ENCODE measurements at places on chromosomes 5 and 9.

GRCh38 chr5:168585119-168585856 is 6.1 kb upstream of the PANK3 start:
- no peak for DNase-seq

DNA sequence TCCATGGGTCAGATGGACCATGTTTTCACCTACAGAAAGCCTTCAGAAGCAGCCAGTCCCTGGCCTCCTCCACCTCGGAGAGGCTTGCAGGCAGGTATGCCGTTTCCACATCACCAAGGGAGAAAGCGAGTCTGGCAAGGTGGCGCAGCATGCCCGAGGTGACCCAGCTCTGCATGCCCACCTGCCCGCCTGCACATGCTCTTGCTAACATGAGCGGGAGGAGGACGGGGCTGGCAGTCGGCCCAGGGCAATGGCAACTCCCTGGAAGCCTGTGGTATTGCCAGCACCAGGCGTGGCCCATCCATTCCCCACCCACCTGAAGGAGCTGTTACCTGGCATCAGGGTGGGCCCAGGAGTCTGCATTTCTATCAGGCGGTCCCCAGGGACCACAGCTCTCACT is 3.3 kb upstream of the NINJ1 start:
- no peak for DNase-seq

DNA sequence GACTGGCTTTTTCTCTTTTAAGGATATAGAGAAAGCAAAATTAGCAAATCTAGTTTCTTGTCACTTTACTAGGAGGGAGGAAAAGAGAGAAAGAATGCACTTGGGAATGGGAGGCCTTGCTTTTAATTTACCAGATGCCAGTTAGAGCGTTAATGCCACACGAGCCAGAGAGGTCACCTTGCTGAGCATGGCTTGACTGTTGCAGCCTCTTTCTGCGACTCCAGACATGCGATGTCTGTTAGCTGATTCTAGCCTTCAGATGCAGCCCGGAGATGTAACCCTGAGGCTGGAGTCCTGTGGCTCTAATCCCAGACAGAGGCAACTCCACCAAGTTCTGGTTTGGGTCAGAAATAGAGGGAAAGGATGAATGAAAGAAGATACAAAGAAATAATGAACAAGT is 152.5 kb downstream of the TRIO start:
- no peak for DNase-seq

GRCh38 chr5:16082053-16082452 is 97.5 kb downstream of the MARCHF11 start:
- no peak for DNase-seq

GRCh38 chr5:127746756-127747155 is 43.6 kb downstream of the CCDC192 start:
- DNase-seq = no peak

DNA sequence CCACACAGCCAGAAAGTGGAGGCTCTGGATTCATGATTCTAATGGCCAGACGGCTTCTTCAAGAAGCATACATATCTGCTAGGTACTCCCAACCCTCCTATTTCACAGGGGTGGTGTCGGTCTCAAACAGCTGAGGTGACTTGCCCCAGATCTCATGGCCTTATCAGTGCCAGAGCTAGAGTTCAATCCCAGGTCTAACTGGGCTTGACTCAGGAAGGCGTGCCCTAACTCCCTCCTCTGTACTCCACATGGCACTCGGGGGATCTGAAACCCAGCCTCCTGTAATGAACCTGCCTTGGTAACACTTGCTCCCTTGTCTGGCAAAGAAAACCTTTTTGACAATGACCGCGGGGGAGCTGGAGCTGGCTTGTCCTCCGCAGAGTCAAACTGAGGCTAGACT is 2.1 kb downstream of the QRFP start:
- DNase-seq = no peak

DNA sequence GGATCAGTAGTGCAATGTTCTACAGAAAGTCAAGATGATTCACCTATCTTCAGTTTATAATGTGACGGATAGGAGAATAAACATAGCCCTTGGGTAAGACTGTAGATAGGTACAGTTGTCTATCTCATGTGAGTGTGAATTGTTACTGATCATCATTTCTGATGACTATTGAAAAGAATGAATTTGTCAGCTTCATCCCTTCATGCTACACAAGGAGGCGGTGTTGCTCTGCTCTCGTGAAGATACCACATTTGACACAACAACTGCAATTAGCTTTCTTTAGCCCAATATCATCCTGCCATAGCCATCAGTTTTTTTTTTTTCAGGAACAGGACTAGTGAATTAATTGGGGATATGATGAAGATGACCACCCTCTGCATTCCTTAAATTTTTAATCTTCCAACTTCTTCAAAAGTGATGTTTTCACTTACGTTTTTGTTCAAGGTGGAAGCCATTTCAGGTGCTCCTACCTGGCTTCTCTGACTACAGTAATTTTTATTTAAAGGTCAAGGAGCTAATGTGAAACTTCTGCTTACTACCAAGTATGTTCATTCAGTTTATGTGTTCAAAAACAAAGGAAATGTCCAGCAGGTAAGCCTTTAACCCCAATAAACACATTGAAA is 152.9 kb upstream of the MOCS2 start:
- no peak for DNase-seq

DNA sequence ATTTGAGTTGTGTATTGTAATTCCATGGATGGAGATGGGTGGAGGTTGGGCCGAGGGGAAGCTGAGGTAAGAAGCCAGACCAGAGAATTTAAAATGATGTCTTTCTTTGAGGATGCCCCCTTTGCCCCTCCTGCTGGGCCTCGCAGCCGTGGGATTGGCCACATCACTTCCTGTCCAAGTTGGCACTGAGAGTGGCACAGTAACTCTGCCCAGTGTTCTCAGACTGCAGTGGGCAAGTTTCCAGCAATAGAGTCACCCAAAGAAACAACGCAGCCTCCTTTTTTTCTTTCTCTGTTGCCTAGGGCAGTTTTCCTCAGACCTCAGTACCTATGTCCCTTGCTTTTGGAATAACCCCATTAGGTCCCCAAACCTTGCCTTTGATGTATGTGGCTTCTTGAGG is 306.6 kb upstream of the DMRT1 start:
- DNase-seq = no peak

DNA sequence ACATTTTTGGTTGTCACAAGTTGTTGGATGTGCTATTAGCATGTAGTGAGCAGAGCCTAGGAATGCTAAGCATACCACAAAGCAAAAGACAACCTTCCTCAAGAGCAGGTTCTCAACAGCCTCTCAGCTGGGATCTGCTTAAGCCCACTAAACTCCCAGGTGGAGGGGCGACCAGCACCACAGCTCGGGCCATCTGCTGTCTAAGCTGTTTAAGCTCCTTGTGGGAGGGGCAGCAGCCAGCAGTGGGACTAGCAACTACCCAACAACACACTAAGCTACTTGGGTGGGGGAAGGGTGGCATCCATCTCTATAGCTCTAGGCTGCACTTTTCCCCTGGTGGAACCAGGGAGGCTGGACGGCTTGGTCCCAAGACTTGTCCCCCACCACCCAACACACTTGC is 1052.7 kb upstream of the ARRDC3 start:
- no peak for DNase-seq

- no peak for DNase-seq
Measured at GRCh38 chr9:107404161-107404560, 85.4 kb downstream of the KLF4 start.

GRCh38 chr5:7659420-7659819 is 191.5 kb downstream of the CFAP90 start:
- no peak for DNase-seq

GRCh38 chr9:81522716-81523551 is 166.4 kb downstream of the TLE1 start:
- no peak for DNase-seq

DNA sequence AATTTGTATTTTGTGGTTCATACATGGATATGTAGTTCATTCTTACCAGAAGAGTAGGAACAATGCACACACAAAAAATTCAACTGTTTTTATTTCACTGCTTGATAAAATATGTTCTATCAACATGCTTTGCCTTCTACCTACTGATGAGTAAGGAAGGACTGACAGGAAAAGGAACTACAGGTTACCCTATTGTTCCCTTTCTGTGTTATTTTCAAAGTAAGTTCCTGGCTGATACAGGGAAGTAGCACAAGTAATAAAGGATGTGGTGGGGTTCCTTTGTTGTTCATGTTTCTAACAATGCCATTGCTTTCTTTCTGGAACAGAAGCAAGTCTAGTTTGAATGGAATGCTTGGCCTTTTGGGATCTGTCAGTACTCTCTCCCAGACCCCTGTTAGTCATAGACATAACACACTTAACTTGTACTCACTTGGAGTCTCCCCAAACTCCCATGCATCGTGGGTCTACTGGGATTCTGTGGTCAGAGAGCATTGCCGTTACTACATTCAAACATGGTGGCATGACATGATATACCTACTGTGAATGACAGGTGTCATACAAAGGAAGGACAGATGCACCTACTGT is 20.2 kb upstream of the ALDOB start:
- no peak for DNase-seq

GRCh38 chr5:96657068-96657467 is 5.1 kb upstream of the CAST start:
- DNase-seq = no peak
